Activated CD4-positive, CD25-positive, alpha-beta regulatory T cell (primary cell): ENCODE measurements at places on chromosomes 16 and 17.

DNA sequence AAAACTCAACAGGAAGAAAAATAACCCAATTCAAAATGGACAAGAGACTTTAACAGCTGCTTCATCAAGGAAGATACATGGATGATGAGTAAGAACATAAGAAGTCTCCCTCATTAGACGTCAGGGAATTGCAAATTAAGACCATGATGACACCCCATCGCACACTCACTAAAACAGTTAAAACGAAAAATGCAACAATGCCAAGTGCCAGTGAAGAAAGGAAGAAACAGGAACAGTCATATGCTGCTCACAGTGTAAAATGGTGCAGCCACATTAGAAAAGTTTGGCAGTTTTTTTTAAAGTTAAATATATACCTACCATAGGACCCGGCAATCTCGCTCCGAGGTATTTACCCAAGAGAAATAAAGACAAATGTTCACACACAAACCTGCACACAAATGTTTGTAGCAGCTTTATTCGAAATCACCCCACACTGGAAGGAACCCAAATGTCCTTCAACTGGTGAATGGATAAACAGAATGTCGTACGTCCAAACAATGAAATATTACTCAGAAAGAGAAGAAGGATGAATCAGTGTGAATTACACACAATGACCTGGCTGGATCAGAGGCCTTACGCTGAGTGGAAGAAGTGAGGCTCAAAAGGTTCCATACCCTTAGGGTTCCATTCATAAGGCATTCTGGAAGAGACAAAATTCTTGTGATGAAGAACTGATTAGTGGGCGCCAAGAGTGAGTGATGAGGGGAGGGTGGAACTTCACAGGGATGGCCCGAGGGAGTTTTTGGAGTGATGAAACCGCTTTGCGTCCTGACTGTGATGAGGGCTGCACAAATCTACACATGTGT is 110.3 kb downstream of the C16orf95 start:
- no peak for DNase-seq

- no peak for DNase-seq
These were observed 57.9 kb downstream of the AKAP1 start for GRCh38 chr17:57142925-57143324.

GRCh38 chr16:76483307-76483909 is 206.2 kb downstream of the CNTNAP4 start:
- no peak for DNase-seq

GRCh38 chr16:75108792-75109731 is 7.5 kb downstream of the LDHD start:
- peak; percentile 55 for DNase-seq

DNA sequence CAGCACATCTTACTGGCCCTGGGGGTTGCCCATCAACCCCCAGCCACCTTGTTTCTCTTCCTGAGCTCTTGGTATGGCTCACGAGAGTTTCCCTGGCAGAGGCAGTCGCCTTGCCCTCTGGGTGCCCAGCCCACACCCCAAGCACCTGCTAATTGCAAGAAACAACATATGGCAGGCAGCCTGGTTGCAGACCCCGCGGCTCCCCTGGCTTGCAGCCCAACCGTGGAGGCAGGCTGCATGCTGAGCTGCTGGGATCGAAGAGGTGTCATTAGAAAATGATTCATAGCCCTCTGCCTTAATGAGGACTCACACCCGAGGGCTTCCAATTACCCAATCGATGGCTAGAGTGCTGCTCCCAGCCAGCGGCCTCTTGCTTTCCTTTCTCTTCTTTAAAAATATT is 115.7 kb downstream of the TMEM114 start:
- no peak for DNase-seq

GRCh38 chr16:57630931-57631845 is 2.8 kb downstream of the ADGRG1 start:
- DNase-seq, result no peak

DNA sequence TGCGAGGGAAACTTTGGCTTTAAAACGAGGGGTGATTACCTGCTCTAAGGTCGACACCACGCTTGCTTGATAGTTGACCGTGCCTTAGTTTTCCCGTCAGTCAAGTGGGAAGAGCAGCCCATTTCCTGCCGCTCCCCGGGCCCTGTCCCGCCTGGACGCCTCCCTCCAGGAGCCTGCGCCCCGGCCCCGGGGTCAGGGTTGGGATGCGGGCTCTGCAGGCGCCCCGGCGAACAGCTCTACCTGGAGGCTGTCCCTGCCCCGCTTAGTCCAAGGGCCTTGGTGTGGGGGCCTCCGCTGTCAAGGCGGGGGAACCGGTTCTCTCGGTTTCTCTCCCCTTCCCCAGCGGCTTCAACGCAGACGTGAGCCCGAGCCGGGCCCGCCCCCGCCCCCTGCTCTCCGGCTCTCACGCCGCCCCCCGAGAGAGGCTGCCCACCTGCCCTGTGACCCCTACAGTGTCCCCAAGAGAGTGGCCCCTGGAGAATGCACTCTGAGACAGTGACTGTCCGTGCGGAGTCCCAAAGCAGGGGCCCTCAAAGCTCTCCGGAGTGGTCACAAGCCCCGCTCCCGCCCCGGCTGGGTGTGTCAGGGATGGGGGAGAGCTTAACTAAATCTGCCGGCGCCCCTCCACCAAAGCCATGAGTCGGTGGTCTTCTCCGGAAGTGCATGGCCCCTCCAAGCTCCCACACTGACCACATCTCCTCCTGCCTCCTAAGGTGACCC is 117.4 kb upstream of the SMURF2 start:
- no peak for DNase-seq

DNA sequence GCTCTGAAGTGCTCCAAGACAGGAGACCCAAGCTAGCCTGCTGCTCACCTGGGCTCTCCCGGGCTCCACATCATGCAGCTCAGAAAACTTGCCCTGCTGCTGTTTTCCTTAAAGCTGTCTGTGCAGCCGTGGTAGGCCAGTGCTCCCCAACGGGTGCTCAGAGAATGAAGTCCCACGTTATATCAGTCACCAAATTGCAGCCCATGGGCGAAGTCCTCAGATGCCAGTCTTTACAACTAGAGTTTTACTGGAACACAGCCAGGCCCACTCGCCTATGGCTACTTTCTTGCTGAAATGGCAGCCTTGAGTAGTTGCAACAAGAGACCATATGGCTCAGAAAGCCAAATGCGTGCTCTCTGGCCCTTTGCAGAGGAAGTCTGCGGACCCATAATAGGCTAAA is 6.3 kb downstream of the CREBBP start:
- DNase-seq, result no peak

DNA sequence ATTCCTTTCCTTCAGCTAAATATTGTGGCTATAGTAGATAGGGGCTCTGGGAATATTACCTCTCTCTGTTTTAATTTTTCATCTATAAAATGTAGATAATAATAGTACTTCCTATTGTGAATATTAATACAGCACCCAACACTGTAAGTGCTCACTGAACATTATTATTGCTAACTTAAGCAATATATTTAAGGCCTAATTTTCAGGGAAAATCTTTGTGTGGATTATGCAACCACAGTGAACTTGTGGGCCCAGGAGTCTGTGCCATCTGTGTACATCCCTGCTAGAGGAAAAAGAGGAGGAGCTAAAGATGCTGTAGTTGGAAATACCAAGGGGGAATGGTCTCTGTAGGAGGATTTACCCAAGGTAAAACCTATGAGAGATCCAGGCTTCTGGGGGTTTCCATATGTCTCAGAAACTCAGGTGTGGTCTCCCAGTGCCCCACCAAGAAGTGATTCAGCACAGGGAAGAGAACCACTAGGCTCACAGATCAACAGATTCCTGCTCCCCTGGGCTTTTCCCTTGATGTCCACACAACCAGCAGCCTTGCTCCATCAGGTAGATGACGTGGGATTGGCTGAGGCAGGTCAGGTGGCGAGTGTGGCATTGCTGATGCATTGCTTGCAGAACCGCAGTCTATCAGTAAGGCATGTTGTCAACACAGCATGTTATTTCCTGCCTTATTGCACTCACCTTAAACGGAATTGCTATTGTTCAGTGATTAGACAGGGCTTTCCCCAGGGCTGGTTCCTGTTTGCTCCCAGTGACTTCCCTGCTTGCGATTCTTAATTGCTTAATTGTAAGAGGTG is 1.6 kb upstream of the N4BP1 start:
- DNase-seq, result peak; percentile 45

- no peak for DNase-seq
These were observed 21.2 kb upstream of the HOXB9 start for GRCh38 chr17:48647103-48647962.

DNA sequence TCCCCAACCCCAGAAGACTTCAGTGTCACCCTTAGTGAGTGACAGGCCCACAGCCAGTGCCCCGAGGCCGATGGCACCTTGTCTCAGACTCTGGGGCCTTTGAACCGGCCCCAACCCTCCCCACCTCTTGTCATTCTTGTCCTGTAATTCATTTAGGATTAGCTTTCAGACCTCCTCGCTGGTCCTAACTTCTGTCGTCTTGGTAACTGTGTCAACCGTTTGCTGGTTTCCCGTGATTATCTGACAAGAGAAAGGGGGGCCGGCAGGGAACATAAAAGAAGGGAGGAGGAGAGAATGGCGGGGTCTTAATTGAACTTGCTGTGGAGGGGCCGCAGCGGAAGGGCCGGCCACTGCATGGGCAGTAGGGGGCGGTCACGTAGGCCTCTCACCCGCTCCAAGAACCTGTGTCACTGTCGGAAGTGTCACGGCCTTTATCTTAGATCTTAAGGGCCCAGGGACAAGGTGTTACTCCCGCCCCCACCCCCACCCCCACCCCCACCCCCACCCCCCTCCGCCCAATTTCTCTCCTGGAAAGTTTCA is 46.5 kb upstream of the GSE1 start:
- no peak for DNase-seq

- no peak for DNase-seq
These were observed 69.5 kb upstream of the CIBAR2 start for GRCh38 chr16:85181739-85182129.

- DNase-seq, result no peak
These were observed 32.9 kb upstream of the CIBAR2 start for GRCh38 chr16:85145188-85145587.

DNA sequence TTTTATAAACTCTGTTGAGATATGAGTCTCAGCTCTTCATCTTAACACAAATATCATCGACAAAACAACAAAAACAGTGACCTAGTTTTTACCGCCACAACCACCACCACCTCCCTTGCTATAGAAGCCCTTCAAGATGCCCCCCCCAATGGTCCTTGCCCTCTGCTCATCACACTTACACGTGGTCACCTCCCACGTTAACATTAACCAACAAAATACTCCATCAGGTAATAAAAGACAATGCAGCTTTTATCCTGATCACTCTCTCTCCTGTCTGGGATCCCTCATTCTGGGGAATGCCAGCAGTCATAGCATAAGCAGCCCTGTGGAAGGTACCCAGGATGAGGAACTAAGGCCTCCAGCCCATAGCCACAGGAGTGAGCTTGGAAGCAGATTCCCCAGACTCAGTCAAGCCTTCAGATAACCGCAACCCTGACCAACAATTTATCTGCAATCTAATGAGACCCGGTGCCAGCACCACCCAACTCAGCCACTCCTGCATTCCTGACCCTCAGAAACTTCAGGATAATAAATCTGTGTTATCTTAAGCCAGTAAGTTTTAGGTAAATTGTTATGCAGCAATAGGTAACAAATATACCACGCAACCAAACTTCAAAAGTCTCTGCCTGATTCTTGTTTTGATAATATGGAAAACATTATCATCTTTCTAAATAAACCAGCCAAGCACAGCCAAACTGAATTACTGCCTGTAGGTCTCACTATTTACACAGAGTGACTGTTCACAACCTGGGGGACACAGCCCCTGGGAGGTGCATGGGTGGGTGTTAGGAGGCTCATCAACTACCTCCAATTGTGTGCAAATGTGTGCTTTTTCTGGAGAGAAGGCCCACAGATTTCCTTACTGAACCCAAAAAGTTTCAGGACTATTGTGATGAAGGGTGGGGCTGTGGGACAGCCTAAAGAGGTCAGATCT is 6.1 kb downstream of the PECAM1 start:
- no peak for DNase-seq

DNA sequence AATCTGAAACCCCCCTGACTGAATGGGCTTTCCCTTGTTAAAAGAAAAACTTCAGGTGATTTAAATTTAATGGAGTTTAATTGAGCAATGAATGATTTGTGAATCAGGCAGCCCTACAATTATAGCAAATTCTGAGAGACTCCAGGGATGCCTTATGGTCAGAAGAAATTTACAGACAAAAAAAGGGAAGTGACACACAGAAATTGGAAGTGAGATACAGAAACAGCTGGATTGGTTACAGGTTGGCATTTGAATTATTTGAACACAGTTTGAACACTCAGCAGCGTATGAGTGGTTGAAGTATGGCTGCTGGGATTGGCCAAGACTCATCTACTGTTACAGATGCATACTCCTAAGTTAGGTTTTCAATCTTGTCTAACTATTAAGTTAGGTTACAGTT is 19.0 kb upstream of the CPHXL start:
- DNase-seq, result no peak

DNA sequence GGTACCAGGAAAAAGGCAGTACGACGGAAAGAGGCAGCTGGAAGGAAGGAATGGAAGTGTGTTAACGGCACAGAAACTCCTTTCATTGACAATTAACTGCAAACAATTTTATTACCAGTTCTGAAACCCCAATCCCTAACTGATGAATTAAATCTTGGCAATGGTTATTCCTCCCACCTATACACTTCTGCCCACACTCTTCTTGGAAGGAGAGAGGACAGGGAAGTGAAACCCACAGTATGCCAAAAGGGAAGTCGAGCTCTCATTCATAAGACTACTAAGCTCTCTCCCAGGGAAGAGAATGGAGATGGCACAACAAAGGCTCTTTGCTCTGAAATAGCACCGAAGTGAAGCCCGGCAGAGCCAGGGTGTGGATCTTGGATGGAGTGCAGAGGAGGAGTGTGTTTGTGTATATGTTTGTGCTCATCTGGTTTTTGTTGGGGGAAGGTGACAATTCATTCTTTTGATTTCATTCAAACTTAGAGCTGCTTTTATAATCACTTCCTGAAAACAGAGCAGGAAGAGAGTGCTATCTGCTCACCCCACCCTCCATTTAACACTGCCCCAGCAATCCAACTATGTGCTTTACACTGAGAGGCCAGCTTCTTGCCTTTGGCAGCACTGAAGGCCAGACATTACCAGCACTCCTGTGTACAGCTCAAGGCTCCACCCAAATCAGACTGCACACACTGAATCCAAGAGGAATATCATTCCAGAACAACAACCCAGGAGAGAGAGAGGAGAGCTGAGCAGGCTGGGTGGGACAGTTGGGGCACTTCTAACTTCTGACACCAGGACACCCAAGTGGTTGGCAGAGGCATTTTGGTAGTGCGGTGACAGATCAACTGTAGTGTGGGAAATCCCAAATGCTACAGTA is 68.7 kb downstream of the HIC1 start:
- DNase-seq, result no peak

GRCh38 chr16:87129771-87130170 is 187.4 kb downstream of the C16orf95 start:
- DNase-seq, result no peak

- no peak for DNase-seq
These were observed 8.1 kb downstream of the DNAJC7 start for GRCh38 chr17:42009170-42009569.

GRCh38 chr16:55842369-55843104 is 9.6 kb upstream of the CES1 start:
- DNase-seq, result no peak

- no peak for DNase-seq
These were observed 114.4 kb downstream of the CDH13 start for GRCh38 chr16:82741073-82741615.

GRCh38 chr16:6726621-6727020 is 606.0 kb upstream of the RBFOX1 start:
- DNase-seq, result no peak

GRCh38 chr17:74457146-74457819 is 9.2 kb upstream of the CD300A start:
- DNase-seq, result peak; percentile 50

- DNase-seq, result no peak
These were observed 2.8 kb downstream of the NLK start for GRCh38 chr17:28045304-28045703.
